ENCODE measurements at places on chromosomes 2 and 18.

DNA sequence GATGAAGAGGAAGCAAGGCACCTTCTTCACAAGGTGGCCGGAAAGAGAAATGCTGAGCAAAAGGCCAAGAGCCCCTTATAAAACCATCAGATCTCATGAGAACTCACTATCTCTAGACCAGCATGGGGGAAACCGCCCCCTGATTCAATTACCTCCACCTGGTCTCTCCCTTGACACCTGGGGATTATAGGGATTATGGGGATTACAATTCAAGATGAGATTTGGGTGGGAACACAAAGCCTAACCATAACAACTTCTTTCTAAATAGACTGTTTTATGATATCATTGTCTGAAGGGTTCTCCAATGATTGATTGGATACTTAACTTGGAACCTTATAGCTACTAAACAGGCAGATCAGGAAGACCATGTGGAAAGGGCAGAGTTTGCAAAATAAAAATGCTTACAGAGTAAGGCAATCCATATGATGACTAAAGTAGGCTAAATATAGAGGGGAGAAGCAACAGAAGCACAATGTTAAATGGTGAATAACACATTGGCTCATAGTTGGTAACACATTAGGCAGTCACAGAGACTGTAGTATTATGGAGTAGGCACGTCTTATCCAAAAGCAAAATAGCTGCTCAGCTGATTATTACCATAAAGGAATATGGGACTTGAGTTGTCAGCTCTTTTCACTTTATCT, 179.0 kb downstream of the BARD1 start:
- no peak for DNase-seq

GRCh38 chr2:201362396-201362795, 5.3 kb upstream of the FLACC1 start:
- no peak for DNase-seq

DNA sequence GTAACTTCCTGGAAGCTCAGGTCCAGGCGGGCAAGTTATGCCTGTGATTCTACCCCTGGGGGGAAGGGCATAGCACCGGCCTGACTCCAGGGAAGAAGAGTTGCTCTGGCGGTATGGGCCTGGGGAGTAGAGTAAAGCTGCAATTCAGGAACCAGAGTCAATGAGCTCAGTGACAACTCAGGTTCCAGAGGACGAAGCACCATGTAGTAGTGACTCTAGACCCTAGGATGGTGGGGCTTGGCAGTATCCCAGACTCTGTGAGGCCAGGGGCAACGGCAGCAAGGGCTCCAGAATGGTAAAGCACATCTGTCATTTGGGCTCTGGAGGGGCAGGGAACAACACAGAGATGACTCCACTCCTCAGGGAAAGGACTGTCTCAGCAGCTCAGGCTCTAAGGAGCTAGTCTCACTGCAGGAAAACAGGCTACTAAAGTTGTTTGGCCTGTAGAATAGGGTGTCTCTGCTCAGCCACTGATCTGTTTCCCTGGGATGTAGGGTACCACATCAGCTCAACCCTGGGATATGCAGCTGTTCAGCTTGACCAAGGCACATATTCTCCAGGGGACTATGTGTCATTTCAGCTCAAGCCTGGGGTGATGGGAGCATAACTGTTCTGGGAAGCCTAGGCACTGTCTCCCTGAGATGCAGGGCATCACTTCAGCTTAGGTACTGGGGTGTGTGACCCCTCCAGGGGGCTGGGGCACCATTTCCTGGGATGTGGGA, 36.2 kb upstream of the RHOB start:
- no peak for DNase-seq

DNA sequence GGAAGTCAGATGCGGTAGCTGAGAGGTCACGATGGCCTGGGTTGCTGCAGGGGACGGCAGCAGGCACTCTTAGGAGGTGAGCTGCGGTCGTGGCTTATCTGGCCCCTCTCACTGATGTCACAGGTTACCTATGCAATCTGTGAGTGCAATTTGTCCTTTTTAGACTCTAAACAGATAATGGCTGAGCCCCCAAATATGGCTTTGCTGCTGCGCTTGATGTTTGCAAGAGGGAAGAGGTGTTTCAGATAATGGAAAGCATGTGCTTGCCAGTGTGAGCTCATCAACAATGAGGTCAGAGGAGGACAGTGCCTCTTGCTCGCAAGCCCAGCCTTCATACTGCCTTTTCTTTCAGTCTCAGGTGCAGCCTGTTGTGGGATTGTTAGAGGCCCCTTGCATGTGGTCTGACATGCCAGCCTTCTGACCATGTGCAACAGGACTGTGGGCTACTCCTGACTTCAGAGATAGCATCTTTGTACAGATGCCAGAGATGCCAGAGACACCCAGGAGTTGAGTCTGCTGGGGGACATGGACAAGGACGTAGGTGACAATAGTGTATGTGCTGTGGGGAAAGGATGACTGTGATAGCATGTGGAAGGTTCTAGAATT, 151.3 kb downstream of the TANC1 start:
- no peak for DNase-seq

DNA sequence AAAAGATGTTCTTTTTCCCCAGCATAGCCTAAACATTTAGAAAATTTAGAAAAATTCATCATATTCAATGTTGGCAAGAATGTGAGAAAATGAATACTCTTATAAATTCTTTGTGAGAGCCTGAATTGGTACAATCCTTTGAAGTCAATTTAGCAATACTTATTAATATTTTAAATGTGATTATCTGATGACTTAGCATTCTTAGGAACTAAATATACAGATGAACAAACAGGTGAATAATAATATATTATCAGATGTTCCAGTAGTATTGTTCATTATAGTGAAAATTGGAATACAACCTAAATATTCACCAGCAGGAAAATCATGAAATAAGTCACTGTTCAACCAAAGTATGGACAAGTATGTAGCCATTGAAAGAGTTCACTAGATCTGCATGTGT, 55.5 kb upstream of the MEIS1 start:
- no peak for DNase-seq
